GM12878 (cell line): ENCODE measurements at places on chromosomes 11 and 22. TPM values are rescaled to one million over a fixed set of nuclear protein-coding genes. Genes with fewer than 3 reads are reported as not detected.
A peak's percentile ranks its signal among the peaks of the same experiment; 100 is the strongest.

The OR8D1 gene
- not detected in 2 replicates for total RNA-seq

GRCh38 chr22:24178502-24179440 lies 2.5 kb upstream of the SUSD2 start:
- DNase-seq = no peak
- H3K27me3 ChIP-seq = no peaks in the 10 kb centered on the region
- no peak overlapping the region for H3K4me3 ChIP-seq

The OR52N2 gene
- not detected in 2 replicates for total RNA-seq

The SAA4 gene
- total RNA-seq = not detected in 2 replicates

The BTG4 gene
- total RNA-seq = not detected in 2 replicates

DNA sequence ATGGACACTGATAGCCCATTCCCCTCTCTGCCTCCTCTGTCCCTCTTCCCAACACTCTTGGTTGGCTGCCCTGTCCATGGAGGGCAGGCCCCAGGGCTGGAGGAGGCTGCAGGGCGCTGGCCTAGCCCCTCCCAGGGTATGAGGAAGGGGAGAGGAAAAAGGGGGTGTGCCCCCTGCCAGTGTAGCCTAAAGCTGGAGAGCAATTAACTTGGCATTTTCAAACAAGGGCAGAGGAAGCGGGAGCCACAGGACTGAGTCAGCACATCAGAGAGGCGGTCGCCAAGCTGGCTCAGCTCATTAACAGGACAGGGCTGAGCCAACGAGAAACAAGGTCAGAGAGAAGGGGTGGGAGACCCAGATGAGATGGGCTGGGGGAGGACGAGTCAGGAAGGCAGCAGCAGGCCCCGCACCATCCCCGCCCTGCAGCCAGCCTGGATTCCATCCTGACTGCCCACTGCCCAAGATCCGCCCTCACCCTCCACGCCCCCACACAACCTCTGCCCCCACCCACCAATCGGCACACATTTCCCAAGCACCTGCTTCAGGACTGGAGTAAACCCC lies 76.3 kb downstream of the BUD13 start:
- peaks cover 3% of the 10 kb centered on the region for H3K27me3 ChIP-seq
- no peaks in the 10 kb centered on the region for H3K4me1 ChIP-seq
- H3K27ac ChIP-seq = no peak overlapping the region
- no peaks in the 10 kb centered on the region for H3K36me3 ChIP-seq
- H3K4me3 ChIP-seq = no peak overlapping the region
- no peak for DNase-seq

DNA sequence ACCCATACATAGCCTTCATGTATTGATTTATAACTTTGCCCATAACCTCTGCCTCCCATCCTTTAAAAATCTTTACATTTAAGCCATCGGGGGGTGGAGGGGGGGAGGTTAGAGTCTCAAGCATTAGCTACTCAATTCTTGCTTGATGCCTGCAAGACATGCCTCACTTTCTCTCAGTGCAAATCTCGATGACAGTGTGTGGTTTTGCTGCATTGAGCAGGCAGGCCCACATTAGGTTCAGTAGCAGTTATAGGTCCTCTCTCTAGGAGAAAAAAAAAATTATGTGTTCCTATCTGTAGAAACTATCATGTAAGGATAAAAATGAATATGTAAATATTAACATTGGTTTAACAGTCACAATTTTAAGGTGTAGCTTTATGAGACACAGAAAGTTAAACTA lies 314.0 kb upstream of the ANO3 start:
- DNase-seq = no peak
- no peaks in the 10 kb centered on the region for H3K4me1 ChIP-seq
- no peak overlapping the region for H3K27ac ChIP-seq
- no peaks in the 10 kb centered on the region for H3K27me3 ChIP-seq

- H3K27me3 ChIP-seq = no peaks in the 10 kb centered on the region
- peak overlapping the region; percentile 38; the same call in 1 of the 2 replicates for H3K4me3 ChIP-seq
- H3K27ac ChIP-seq = peak overlapping the region; percentile 86
Observed at GRCh38 chr11:47509077-47509536, 43.8 kb downstream of the CELF1 start.

- no peaks in the 10 kb centered on the region for H3K27me3 ChIP-seq
- no peak overlapping the region for H3K27ac ChIP-seq
- peaks cover 5% of the 10 kb centered on the region for H3K4me1 ChIP-seq
- no peak for DNase-seq
- H3K36me3 ChIP-seq = no peaks in the 10 kb centered on the region; the same call in 1 of the 2 replicates
Observed at GRCh38 chr22:46269564-46269963, 1.8 kb downstream of the TTC38 start.

DNA sequence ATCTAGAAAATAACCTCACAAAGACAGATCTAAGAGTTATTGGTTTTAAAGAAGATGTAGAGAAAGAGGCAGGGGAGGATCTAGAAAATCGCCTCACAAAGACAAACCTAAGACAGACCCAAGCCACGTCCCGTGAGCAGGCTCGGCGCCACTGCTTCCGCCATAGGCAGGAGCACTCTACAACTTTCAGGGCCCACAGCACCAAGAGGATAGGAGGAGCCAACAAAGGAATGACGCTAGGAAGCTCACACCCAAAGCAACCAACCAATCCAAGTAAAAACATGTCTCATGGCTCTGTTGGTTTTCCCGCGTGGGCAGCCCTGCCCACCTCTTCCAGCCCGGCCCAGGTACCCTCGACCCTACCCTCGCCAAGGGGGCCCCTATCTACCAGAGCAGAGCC lies 4167.4 kb upstream of the OR11H1 start:
- H3K27me3 ChIP-seq = no peaks in the 10 kb centered on the region
- no peak overlapping the region for H3K27ac ChIP-seq

DNA sequence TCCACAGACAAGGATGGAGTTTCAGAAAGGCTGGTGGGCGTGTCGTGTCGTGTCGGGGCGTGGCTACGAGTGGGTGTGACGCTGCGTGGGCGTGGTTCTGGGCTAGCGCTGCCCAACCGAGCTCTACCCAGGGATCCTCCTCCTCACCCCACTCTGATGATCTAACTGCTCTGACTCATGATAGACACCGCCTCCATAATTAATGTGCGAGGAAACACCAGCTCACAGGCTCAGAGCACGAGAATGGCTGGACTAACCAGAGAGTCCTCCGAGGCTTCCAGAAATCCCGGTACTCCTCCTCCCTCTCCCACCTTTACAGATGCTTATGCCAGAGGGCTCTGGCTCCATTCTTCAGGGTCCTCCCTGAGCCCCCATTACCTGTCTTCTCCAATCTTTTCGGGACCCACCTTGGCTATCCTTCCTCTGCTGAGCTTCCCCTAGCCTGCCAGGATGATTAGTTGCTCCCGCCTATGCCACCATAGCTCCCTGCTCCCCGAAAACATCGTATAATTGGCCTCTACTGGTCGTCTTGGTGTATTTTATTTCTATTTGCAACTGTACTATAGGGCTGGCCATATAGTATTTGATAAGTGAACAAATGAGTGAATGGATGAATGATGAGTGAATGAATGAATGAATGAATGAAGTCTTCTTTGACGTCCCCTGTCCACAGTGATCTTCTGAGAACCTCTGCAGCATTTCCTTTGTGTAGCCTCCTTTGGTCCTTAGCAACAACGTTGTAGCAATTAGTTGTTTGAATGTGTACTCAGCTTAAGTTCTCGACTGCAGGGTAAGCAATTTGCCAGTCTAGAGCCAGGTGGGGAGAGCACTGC lies 21.7 kb downstream of the TMPRSS13 start:
- peaks cover 5% of the 10 kb centered on the region; the same call in 1 of the 2 replicates for H3K4me1 ChIP-seq
- no peaks in the 10 kb centered on the region for H3K36me3 ChIP-seq
- no peak overlapping the region for H3K4me3 ChIP-seq
- H3K27ac ChIP-seq = no peak overlapping the region

The ARHGAP8 gene
- not detected in 2 replicates for total RNA-seq

DNA sequence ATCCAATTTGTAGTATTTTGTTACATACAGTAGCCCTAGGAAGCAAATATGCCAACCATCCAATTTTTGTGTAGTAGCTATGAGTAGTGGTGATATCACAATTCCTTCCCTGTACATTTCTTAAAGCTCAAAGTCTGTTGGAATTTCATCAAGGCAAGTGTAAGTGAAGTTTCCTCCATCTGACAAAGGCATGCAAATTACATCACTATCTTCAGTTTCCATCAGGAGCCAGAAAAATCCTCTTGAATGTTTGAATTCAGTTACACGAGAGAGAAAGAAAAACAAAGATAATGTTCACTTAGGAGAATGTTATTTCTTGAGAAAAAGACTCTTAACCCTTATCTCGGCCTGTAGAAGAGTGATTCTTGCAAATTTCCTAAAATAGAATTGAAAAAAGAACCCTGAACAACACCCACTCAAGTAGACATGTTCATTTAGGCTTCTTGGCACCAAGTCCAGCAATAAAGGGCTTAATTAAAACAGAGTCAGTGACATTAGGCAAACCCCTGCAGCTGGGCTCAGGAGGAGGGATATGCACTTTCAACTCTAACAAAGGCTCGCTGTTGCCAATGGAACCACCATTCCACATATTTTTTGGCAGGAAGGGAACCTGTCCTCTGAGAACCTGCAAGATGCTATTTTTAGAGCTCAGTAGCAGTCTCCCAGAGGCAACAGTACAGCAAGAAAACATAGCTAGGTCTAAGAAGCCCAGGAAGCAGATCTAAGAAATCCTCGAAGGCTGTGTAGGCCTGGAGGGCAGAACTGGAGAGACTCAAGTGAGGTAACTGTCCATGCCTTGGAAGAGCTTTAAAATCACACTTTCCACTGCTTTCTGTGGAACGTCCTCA lies 144.6 kb downstream of the CCDC81 start:
- no peak for DNase-seq
- no peaks in the 10 kb centered on the region for H3K27me3 ChIP-seq
- H3K36me3 ChIP-seq = no peaks in the 10 kb centered on the region

The ADM2 gene
- total RNA-seq = 0.31 and 0.48 TPM in 2 replicates

The MOGAT2 gene
- 0.44 and 0.45 TPM in 2 replicates for total RNA-seq

- no peaks in the 10 kb centered on the region for H3K36me3 ChIP-seq
- H3K27me3 ChIP-seq = no peaks in the 10 kb centered on the region
- no peak overlapping the region for H3K27ac ChIP-seq
Observed at GRCh38 chr11:111935317-111936039, 1.7 kb upstream of the DIXDC1 start.

GRCh38 chr22:18984564-18984963 lies 48.5 kb upstream of the PRODH start:
- H3K4me3 ChIP-seq = no peak overlapping the region
- DNase-seq = no peak
- no peaks in the 10 kb centered on the region for H3K4me1 ChIP-seq
- H3K27ac ChIP-seq = no peak overlapping the region
- no peaks in the 10 kb centered on the region for H3K36me3 ChIP-seq

GRCh38 chr11:2211113-2211971 lies 39.7 kb upstream of the TH start:
- H3K4me1 ChIP-seq = no peaks in the 10 kb centered on the region
- H3K4me3 ChIP-seq = no peak overlapping the region
- H3K36me3 ChIP-seq = no peaks in the 10 kb centered on the region
- no peaks in the 10 kb centered on the region for H3K27me3 ChIP-seq
- DNase-seq = no peak

DNA sequence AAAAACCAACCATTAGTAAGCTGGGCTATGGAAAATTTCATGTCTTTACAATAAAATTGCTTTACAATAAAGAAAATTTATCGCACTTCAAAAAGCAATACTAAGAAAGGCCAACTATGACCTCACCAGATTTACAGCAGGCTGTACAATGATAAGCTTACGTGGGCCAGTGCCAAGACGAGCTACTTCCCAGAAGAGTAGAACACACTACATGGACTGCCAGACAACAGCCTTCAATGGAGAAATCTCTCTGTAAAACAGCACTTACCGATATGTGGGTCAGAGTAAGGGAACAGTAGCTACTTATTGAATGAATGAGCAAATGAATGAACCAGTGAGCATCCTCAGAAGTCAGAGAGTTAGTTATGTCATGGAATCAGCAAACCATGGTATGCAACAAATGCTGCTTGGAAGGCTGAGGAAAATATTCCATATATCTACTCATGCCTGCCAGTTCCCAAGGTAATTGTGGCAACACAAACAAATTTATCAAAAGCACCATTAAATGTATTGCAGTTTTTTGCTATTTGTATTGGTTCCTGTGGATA lies 74.4 kb downstream of the SLC36A4 start:
- H3K27ac ChIP-seq = no peak overlapping the region
- H3K36me3 ChIP-seq = no peaks in the 10 kb centered on the region
- H3K4me1 ChIP-seq = no peaks in the 10 kb centered on the region
- no peaks in the 10 kb centered on the region for H3K27me3 ChIP-seq

- no peaks in the 10 kb centered on the region for H3K36me3 ChIP-seq
- H3K4me1 ChIP-seq = no peaks in the 10 kb centered on the region; the same call in 1 of the 2 replicates
- peak overlapping the region; percentile 91 for H3K27ac ChIP-seq
- DNase-seq = no peak
- H3K27me3 ChIP-seq = no peaks in the 10 kb centered on the region
- peak overlapping the region; percentile 95 for H3K4me3 ChIP-seq
Observed at GRCh38 chr11:18527512-18527911, 770 bp upstream of the TSG101 start.

- peaks cover 30% of the 10 kb centered on the region for H3K4me1 ChIP-seq
- DNase-seq = no peak
- no peak overlapping the region for H3K4me3 ChIP-seq
- no peaks in the 10 kb centered on the region for H3K36me3 ChIP-seq
- no peak overlapping the region for H3K27ac ChIP-seq
Observed at GRCh38 chr11:67449116-67449844, 3.2 kb downstream of the GPR152 start.
